ENCODE measurements at places on chromosomes 5 and 9.
A peak's percentile ranks its signal among the peaks of the same experiment; 100 is the strongest.

- no peak for DNase-seq
These were observed 16.5 kb downstream of the CSF2 start for GRCh38 chr5:132090107-132090506.

DNA sequence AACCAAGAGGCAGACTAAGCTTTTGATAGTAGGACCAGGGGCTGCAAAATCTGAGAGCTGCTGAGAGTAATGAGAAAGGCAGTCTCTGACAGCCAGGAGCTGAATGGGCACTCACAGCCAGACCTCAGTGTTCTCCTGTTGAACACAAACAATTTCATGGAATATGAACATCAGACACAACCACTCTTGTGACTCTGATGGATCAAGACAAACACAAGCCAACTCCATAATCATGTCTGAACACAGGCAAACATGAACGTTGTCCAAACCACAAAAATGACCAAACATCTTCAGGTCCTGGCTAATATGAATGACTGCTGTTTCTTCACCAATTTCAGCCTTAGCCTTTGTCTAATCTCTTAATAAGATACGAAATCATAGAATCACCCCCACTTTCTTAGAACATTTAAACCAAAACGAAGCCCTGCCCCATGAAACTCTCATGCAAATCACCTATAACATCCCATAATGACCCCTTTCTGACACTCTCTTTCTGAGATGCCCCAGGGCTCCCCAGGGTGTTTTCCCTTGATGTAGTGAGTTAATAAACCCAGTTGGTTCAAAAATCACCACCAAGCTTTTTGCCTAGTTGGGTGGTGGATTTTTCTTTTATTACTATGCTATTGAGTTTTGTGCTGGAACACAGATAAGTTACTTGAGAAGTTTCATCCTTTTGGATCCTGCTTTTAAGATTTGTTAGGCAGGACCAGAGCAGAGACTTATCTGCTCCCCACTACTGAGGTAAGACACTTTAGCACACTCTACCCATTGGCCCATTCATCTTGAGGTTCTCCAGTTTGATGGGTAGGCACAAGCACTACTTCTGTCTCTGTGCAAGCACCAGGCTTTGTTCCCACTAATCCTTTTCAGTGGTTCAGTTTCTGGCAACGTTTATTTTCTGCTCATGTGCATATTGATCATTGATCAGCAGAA is 5.9 kb upstream of the ERAP2 start:
- DNase-seq: no peak

GRCh38 chr5:14628346-14628745 is 36.2 kb upstream of the OTULIN start:
- no peak for DNase-seq

GRCh38 chr9:134895908-134896833 is 15.6 kb downstream of the FCN2 start:
- DNase-seq: no peak

DNA sequence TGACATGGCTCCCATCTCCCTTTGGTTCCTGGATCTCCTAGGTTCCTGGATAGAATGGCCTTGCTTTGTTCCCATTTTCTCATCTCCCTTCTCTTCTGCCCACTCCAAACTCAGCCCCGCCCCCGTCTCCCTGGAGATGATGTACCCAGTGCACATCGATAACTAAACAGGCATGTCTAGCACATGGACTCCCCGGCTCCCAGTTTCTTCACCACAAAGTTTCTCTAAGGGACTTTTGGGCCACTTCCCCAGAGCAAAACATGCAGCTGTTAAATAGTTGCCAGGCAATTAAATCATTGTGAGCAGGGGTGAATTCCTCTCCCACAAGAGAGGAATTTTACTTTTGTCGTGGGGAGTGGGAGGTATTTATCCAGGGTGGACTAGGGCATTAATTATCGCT is 259.0 kb downstream of the GADD45G start:
- DNase-seq: no peak

DNA sequence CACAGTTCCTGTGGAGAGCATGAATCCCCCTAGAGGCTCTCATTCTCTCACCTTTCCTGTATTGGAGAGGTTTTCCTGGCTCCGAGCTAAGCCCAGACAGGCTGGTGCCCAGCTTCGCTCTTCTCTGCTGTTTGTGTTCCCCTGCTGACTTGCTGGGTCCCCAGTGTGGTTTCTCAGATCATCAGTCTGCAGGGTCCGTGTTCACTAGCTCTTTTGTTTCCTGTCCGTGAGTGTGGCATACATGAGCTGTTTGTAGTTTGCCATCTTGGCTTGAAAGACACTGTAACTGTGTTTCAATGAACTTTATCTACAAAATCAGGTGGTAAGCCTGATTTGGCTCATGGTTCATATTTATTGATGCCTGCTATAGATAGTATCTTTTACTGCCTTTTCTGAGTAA is 23.8 kb downstream of the LOX start:
- DNase-seq: no peak

DNA sequence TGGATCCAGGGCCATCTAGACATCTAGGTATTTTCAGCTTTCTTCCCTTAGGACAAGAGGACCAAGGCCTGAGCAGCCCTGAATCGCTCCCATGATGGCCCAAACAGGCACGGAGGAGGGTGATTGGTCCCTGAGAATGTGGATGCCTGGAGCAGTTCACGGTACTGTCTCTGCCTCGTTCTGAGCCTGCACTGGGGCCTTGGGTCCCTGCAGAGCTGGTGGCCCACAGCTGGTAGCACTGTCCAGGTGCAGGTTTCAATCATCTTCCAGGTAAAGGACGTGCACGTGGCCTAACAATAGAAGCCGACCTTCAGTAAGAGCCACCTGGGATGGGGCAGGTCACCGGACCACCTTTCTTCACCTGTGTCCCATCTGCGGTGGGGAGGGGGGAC is 19.4 kb upstream of the FCN1 start:
- no peak for DNase-seq

GRCh38 chr5:142023836-142024235 is 11.0 kb upstream of the GNPDA1 start:
- DNase-seq: no peak

GRCh38 chr9:137556069-137556838 is 4.6 kb downstream of the MRPL41 start:
- no peak for DNase-seq

- no peak for DNase-seq
These were observed 6.8 kb upstream of the SLC2A6 start for GRCh38 chr9:133485531-133486260.

- no peak for DNase-seq
These were observed at the start of gene SGCD for GRCh38 chr5:156326718-156327259. Gene SGCD, plus strand, starts transcription at chr5:156327164.

GRCh38 chr5:7422316-7423106 is 26.6 kb downstream of the ADCY2 start:
- DNase-seq: no peak

GRCh38 chr5:133735346-133735745 is 123.0 kb upstream of the FSTL4 start:
- no peak for DNase-seq

- DNase-seq: no peak
These were observed 340.2 kb downstream of the ADAMTS6 start for GRCh38 chr5:65141493-65141892.

- DNase-seq: no peak
These were observed 16.2 kb downstream of the ENHO start for GRCh38 chr9:34506623-34507022.

GRCh38 chr9:21081999-21082398 is 4.3 kb upstream of the IFNB1 start:
- no peak for DNase-seq

DNA sequence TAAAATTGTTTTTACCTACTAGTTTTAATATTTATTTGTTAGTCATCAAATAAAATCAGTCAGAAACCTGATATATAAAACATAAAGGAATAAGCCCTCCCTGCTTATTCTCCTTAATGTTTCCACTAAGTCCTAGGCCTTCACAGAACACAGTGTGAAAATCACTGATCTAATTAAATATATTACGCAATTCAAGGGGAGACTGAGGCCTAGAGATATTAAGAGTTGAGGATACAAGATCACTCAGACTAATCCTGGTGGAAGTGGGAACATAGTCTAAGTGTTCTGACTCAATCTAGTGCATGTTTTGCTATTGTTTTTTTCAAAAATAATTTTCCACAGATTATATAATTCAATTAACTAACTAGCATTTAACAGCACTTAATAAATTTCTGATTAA is 401.1 kb downstream of the SLCO4C1 start:
- no peak for DNase-seq

- peak; percentile 66 for DNase-seq
These were observed 5.1 kb downstream of the MGAT4B start for GRCh38 chr5:179801304-179802206.

DNA sequence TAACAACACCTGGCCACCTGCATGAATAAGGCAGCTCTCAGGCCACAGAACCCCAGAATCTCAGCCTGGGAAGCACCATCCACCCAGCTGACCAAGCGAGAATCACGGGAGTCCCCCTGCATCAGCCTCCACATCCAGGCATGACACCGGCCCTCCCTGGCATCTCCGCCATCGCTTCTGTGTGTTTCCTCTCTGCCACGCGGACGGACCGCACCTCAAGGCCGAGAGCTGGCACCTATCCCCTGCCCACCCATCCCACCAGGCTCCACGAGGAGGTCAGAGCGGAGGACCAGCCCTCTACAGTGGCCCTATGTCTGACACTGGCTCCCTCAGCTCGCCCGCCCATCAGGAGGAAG is 134.7 kb downstream of the COL23A1 start:
- no peak for DNase-seq

DNA sequence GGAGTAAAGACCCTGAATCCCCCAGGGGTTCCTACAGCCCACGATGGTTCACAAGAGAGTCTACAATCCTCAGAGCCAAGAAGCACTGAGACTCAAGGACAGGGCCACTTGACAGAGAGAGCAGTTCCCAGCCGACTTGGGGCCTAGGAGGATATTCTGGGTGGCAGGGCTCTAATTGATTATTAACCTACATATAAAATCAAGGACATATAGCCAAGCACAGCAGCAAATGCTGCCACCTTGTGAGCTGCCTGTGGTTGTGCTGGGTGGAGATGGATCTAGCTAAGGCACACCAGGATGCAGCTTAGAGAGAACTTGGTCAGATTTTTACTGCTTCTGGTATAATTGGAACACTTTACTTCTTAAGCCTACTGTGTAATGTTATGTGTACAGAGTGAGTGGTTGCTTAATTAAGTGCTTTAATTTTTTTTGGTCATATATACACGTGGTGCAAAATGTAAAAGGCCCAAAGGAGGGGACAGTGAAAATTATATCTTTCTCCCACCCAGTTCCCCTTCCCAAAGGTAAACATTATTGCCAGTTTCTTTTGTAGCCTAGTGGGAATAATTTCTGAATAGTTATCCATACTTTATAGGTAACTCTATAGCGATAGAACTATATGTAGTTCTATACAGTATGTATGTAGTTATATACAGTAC is 78.8 kb downstream of the F2RL2 start:
- peak; percentile 47 for DNase-seq

All from effector memory CD4-positive, alpha-beta T cell (primary cell).